ENCODE measurements at places on chromosomes 6 and 20. TPM values are rescaled to one million over a fixed set of nuclear protein-coding genes. Genes with fewer than 3 reads are reported as not detected.

SH3BGRL2 gene
- 1.6 TPM for total RNA-seq

MRAP2 gene
- total RNA-seq: 1.4 TPM

KIAA0408 gene
- total RNA-seq: 0.39 TPM

SYNDIG1 gene
- under 0.01 TPM for total RNA-seq

GNAS-AS1 gene
- total RNA-seq: 2.0 TPM

SALL4 gene
- 1.5 TPM for total RNA-seq

GTSF1L gene
- not detected for total RNA-seq

SLC35D3 gene
- total RNA-seq: not detected

GDAP1L1 gene
- not detected for total RNA-seq

PARD6B gene
- total RNA-seq: 0.37 TPM

HLA-DQB1 gene
- total RNA-seq: not detected

FAM209B gene
- not detected for total RNA-seq

GPR63 gene
- total RNA-seq: 0.98 TPM

POPDC3 gene
- 23.7 TPM for total RNA-seq

TCF15 gene
- total RNA-seq: not detected

SMOC2 gene
- total RNA-seq: 0.37 TPM

SLC17A3 gene
- total RNA-seq: not detected

MOXD1 gene
- total RNA-seq: 14.3 TPM

TTK gene
- total RNA-seq: 42.4 TPM

MUC22 gene
- total RNA-seq: not detected

ESR1 gene
- total RNA-seq: 0.98 TPM

NKX2-2 gene
- total RNA-seq: 0.20 TPM

SPATA25 gene
- total RNA-seq: 1.4 TPM

HLA-DOA gene
- not detected for total RNA-seq

NKAIN4 gene
- not detected for total RNA-seq

GSTA4 gene
- 36.7 TPM for total RNA-seq

EBF4 gene
- total RNA-seq: 0.37 TPM

CALHM6 gene
- total RNA-seq: 0.59 TPM

SRSF12 gene
- total RNA-seq: 0.37 TPM

UBE2C gene
- 31.2 TPM for total RNA-seq

VGLL2 gene
- total RNA-seq: not detected

IRF4 gene
- 9.0 TPM for total RNA-seq

VIP gene
- total RNA-seq: not detected

TRIM40 gene
- total RNA-seq: not detected
